Activated CD4-positive, alpha-beta T cell treated with anti-CD3 and anti-CD28 coated beads, Interleukin-2, Interleukin-6, amounts not matched to agents 100 ng/mL and 50 ng/mL, durations not matched to agents 16 hours and 8 hours (primary cell): ENCODE measurements at places on chromosomes 6 and 20.

- DNase-seq, result peak; percentile 93
These were observed 31.8 kb downstream of the SUN5 start for GRCh38 chr20:32972181-32973076.

GRCh38 chr6:34562350-34562749 is 6.2 kb upstream of the SPDEF start:
- no peak for DNase-seq

GRCh38 chr6:138520463-138520862 is 21.2 kb upstream of the NHSL1 start:
- peak; percentile 21 for DNase-seq

DNA sequence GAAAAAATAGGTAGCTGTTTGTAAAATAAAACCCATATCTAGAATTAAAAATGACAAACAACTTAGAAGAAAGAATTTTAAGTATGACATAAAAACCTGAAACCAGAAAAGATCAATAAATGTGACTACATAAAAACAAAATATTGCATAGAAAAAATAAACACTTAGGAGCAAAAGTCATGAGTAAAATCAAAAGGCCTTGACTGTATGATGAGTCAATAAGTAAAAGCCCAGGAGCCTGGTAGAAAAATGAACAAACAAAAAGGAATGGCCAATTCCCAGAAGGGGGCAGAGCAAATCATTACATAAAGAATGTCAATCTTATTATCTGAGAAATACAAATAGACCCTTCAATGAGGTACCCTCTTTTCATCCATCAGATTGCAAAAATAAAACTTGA is 20.7 kb upstream of the ENPP1 start:
- peak; percentile 16 for DNase-seq

DNA sequence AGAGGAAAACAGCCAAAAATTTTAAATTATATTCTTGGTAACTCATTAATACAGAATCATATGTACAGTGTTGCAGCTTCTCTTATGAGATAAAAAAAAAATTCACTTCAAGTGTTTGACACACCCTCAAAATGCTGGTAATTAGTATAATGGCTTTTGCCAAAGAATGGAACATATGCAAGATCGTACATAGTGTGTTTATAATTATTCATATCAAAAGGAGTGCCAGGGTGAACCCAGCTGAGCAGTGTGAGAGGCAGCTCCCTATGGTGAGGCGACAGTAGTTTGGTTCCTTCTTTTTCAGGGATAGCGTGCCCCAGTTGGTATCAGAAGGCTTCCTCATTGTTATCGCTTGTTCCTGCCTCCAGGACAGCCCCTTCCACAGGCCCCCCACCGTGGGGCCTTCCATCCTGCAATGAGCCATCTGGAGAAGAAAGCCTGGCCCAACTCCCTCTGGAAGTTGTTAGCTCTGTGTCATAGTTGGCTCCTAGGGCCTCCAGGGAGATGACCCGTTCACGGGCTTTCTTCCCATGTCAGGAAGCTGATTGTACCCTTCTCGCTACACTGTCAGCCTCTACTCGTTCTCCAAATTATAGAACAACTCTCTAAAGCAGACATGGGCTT is 150.7 kb downstream of the FRK start:
- DNase-seq, result no peak

- DNase-seq, result no peak
These were observed 7.7 kb upstream of the TREM2 start for GRCh38 chr6:41170547-41171160.

DNA sequence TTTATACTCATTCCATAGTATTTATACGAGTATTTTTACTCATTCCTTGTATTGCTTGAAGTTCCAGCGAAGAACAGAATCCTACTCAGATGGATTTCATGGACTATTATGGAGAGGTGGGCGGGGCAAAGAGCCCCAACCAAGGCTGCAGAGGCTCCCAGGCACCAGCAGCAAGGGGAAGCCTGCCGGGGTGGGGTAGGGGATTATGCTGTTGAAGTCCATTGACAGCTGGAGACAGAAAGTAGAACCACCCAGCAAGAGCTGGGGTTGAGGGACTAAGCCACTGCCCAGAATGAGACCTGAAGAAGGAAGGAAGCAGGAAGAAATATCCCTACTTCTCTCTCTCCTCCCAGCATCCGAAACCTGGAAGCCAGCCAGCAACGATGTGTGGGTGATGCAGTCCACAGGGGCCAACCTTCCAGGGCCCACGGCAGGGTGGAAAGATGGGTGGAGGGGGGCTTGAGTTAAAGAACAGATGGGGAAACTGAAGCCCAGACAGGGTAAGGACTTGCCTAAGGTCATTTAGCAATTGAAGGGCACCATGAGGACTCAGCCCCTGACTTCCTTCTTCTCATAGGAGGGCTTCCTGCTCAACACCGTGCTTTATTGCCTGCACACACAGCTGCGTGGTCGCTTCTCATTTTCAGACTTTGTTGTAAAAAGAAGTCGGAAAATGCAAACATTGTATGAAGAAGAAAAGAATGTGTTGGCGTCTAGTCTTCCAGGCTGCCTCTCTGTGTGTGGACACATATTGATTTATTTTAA is 18.3 kb upstream of the GTSF1L start:
- no peak for DNase-seq

DNA sequence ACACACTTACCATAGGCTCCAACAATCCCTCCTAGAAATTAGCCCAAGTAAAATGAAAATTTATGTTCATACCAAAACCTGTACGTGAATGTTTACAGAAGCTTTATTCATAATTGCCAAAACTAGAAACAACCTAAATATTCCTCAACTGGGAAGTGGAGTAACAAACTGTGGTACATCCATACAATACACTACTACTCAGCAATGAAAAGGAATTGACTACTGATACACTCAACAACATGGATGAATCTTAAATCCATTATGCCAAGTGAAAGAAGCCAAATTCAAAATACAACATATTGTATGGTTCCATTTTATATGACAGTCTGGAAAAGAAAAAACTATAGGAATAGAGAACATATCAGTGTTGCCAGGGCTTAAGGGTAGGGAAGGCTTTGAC is 19.7 kb upstream of the MMP24 start:
- no peak for DNase-seq

DNA sequence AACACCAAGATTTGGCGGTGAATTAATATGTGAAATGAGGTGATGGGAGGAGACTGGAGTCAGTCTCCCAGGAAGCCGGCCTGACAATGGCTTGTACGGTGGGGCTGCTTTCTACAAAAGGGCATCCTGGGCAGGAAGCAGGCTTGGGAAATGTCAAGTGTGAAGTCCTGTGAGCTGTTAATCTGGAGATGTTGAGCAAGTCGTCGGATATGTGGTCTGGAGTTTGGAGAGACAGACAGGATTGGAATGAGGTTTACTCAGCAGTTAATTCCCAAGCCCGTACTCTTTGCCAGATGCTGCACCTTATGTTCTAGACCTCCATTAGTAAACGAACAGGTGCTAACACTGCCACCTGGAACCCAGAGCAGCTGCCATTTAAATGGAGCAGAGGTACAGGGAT is 107.7 kb upstream of the FOXC1 start:
- no peak for DNase-seq

DNA sequence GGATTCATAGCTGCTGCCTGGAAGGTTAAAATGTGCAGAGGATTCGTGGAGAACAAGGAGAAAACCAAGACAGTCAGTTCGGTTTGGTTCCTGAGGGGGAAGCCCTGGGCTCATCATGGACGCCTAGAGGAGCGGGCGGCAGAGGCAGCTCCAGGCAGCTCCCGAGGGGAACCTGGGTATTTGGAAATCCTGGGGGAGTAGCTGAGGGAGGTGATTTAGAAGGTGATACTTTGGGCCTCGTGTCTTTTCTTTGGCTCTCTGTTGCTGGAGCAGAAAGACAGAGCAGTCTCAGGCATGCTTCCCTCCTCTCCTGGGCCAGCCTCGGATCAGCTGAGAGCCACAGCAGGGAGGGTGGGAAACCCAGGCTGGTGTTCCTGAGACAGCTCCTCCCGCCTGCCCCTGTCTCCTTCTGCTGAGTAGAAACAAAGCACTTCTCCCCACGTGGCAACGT is 139.5 kb downstream of the DLL1 start:
- DNase-seq, result no peak

DNA sequence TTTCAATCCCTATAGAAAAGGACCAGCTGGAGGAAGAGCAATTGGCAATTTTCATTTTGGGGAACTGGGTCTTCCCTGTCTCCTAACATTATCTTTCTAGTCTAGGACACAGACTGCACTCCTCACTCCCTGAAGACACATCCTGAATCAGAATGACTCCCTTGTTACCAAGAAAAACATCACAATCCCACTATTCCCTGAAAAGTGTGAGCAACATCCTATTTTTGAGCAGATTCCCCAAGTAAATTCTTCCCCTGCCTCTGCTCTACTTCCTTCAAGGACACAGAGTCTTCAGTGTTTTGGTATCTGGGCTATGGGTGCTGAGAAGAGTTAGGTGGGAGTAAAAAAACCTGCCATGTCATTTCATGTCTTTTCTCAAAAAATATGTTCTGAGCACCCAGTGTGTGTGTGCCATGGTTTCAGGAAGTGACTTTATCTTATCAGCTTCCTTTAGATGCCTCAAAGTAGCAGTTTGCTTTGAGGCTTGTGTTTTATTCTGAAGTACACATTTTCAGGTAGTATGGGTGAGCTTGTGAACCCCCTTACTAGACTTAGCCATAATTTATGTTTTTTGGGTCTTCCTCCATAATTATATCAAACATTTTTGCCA is 12.4 kb downstream of the LAMA4 start:
- DNase-seq, result peak; percentile 3

DNA sequence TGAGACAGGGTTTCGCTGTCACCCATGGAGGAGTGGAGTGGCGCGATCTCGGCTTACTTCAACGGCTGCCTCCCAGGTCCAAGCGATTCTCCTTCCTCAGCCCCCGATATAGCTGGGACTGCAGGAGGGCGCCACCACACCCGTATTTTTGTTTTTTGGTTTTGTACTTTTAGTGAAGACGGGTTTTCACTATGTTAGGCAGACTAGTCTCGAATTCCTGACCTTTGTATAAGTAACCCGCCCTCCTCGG is 115.4 kb upstream of the BTN3A2 start:
- DNase-seq, result no peak

- no peak for DNase-seq
These were observed 3.1 kb upstream of the CSE1L start for GRCh38 chr20:49043000-49043399.

- no peak for DNase-seq
These were observed 150.4 kb downstream of the RNGTT start for GRCh38 chr6:88813045-88813444.

GRCh38 chr6:16947375-16948015 is 154.4 kb upstream of the STMND1 start:
- DNase-seq, result no peak

GRCh38 chr6:20266851-20267608 is 54.8 kb upstream of the MBOAT1 start:
- peak; percentile 45 for DNase-seq

DNA sequence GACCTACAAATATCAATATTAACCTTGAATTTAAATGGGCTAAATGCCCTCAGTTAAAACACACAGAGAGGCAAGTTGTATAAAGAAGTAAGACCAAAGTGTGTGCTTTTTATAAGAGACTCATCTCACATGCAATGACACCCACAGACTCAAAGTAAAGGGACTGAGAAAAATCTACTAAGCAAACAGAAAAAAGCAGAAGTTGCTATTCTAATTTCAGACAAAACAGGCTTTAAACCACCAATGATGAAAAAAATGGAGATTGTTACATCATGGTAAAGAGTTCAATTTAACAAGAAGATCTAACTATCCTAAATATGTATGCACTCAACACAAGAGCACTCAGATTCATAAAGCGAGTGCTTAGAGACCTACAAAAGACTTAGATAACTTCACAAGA is 741.9 kb upstream of the MARCKS start:
- DNase-seq, result no peak
